SK-N-SH treated with all-trans-retinoic acid at 6 μM for 48 hours (cell line): ENCODE measurements at places on chromosomes 1 and 21.

GRCh38 chr21:37088186-37088735, 15.2 kb downstream of the TTC3 start:
- ATAC-seq: no peak

- ATAC-seq: no peak
Observed at GRCh38 chr1:169175461-169175860, 69.0 kb downstream of the ATP1B1 start.

DNA sequence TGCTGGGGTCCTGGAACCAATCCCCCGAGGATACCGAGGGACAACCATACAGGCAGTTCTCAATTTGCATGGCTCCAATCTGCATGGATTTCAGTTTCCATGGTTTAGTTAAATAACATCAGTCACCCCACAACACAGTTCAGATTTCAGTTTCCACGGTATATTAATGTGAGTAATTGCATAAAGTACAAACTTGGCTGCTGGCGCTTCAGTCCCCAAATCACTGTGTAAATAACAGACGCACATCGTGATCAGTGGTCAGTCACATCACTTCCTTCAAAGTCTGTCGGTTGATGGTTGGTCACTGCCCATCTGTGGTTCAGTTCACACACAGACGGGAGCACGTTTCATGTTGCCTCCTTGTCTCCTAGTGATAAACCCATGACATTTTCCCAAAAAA, 66.4 kb upstream of the LPGAT1 start:
- ATAC-seq: no peak

GRCh38 chr1:221180704-221181368, 301.6 kb downstream of the HLX start:
- ATAC-seq: peak; percentile 49; the same call in 2 of the 3 replicates

- no peak for ATAC-seq
Observed at GRCh38 chr1:227451954-227452353, 111.4 kb upstream of the ZNF678 start.

DNA sequence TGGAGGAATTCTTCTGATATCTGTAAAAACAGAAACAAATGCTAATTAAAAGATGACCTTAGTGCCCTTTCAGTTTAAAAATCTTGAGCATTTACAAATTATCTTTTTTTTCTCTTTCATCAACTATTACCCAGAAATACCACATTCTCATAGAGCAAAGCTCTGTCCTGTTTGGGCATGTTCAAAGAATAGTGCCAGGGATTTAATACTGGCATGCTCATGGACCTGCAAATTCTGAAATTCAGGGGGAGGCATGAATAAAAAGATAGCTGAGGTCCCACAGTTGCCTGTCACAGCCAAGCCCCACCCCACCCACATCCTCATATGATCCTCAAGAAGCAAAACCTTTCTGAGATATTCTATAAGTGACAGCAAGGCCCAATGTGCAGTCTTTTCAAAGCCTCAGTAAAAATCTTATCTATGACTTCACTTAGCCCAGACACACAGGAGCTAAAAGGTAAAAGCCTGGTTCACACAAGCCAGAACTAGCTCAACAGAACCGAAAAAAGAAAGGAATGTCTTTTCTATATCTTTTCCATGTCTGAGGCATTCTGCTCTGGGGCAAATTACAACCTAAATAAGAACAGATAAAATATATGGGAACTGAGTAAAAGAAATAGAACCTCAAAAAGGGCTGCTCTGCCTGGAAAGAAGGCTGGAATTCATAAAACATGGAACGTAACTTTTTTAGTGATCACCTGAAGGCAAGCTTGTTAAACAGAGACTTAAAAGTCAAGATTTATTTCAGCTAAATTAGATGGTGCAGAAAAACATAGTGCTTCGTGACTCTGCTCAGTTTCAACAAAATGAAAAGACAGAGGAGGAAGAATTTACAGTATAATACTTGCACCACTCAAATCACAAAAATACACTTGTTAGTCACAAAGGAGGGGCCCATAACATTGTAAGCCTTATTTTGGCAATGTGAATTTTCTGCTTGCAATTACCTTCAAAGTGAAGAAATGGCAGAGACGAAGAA, 11.0 kb downstream of the WLS start:
- peak; percentile 25 for ATAC-seq

GRCh38 chr1:17742583-17742982, 12.6 kb upstream of the ACTL8 start:
- peak; percentile 47; the same call in 2 of the 3 replicates for ATAC-seq

- ATAC-seq: peak; percentile 89
Observed at GRCh38 chr1:245599371-245600174, 444.8 kb downstream of the KIF26B start.

DNA sequence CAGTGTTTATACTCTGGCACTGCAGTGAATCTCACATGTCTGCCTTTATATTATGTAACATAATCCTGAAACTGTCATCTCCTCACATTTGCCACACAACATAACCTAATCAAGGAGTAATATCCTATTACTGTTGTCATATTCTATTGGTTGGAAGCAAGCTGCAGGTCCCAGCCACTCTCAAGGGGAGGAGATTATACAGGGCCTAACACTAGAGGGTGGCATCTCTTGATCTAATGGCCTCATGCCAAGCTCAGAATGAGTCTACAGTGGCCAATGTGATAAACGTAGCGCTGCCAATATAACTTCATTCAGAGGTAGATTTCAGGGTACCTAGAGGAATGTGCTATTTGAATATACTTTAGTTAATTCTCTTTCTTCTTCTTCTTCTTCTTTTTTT, 166.8 kb downstream of the BACH1 start:
- peak; percentile 76 for ATAC-seq

DNA sequence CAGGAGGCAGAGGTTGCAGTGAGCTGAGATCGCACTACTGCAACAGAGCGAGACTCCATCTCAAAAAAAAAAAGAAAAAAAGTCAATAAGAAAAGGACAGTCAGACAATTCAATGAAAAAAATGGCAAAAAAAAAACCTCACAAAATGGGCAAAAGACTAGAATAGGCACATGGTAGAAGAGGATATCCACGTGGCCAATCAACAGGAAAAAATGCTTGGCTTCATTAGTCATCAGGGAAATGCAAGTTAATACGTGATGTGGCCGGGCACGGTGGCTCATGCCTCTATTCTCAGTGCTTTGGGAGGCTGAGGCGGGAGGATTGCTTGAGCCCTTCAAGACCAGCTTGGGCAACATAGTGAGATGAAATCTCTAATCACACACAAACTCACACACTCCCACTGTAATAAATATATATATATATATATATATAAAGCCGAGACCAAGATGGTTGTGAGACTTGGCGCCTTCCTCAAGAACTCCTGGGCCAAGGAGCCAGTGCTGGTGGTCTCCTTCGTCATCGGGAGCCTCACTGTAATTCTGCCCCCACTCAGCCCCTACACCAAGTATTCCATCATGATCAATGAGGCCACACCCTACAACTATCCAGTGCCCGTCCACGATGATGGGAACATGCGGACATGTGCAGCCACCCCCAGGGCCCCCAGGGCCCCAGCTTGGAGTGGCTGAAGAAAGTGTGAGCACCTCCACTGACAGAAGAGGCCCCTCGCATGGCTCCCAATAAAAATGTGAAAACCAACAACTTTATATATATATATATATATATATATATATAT, 22.9 kb upstream of the LEFTY2 start:
- ATAC-seq: no peak

- no peak for ATAC-seq
Observed at GRCh38 chr21:14890141-14890540, 174.7 kb downstream of the NRIP1 start.

DNA sequence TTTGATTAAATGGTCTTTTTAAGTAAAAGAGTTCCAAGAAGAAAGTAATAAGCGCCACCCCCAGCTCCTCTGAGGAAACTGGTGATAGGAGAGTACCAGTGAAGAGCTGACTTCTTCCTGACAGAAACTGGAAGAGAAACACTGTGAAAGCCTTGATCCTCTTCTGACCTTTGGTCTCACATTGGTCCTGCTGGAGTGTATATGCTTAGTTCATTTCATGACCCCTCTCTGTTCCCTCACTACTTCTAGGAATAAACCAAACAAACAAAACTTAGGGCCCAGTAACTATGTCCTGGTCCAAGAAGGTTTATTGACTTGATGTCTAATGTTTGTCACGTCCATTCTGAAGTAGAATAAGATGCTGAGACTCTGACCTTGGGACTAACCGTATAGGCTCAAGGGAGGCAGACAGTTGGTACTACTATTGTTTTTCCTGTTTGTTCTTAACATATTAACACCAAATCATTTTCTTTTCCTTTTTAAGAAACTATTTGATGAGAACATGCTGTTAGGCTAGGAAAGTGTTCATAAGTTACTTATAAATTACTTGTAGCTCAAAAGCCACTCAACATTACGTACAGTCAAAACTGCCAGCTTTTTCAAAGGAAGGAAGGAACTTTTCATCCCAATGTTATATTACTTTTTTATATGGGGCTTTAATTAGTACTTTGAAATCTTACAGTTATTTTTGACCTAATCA, 57.9 kb downstream of the MIER1 start:
- no peak for ATAC-seq

- ATAC-seq: no peak
Observed at GRCh38 chr1:231761747-231762541, 135.4 kb downstream of the DISC1 start.

GRCh38 chr21:22120616-22121266, 1122.5 kb downstream of the NCAM2 start:
- ATAC-seq: no peak

DNA sequence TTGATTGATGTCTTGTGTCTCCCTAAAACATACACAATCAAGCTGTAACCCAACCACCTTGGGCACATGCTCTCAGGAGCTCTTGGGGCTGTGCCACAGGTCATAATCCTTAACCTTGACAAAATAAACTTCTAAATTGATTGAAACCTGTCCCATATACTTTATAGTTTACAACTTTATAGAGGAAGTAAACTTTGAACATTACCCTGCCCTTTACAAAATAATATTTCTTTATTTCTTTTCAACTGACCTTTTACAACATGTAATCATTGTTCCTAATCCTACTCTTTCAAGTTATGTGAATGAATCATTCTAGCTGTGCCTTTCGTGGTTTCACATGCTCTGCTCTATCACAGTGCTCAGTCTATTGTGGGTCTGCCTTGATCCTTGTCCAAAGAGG, 118.3 kb upstream of the ATP1A1 start:
- ATAC-seq: no peak

- no peak for ATAC-seq
Observed at GRCh38 chr1:950268-950667, 8.8 kb downstream of the NOC2L start.

DNA sequence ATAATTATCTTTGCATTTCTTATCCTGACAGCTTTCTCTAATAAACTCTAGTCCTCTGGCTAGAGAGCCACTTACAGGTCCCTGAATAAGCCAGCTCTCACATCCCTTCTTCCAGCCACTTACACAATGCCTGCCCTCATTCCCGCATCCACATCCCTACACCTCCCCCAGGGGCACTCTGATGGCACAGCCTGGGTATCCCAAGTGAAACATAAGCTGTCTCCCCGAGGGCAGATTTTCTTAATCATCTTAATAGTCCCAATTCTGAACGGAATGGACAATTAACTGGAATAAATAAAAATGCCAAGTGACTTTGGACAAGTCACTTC, 4.9 kb downstream of the RHOC start:
- no peak for ATAC-seq

- no peak for ATAC-seq
Observed at GRCh38 chr21:17782051-17782450, 37.1 kb downstream of the C21orf91 start.

DNA sequence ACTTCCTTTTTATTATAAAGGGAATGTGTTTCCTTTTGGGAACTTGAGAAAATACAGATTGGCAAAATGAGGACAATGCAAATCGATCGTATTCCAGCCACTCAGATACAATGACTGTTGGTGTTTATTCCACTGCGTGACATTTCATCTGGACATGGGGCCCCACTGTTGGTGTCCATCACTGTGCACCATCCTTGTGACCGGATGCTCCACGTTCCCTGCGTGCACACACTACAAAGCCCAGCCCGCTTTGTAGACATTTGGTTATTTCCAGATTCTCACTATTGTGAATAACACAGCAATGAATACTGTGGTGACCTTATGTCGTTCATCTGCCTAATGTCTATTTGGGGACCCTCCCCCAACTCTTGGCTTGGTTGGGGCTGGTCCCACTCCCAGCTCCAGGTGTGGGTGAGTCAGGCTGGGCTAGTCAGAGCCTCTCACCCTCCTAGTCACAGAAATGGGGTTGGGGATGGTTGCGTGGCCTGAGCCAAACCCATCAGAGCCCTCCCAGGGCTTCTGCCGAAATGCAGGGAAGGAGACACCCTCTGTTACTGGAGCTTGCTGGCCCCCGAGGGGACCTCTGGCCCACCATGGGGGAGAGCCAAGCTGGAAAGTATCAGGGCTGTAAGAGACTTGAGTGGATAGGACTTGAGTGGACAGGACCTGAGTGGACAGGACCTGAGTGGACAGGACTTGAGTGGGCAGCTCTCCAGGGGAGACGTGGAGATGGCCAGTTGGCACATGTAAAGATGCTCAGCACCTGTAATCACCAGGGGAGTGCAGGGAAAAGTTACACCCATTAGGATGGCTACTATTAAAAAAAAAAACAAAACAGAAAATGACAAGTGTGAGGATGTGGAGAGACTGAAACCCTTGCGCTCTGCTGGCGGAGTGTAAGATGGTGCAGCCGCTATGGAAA, 57.1 kb upstream of the ADARB1 start:
- ATAC-seq: no peak

DNA sequence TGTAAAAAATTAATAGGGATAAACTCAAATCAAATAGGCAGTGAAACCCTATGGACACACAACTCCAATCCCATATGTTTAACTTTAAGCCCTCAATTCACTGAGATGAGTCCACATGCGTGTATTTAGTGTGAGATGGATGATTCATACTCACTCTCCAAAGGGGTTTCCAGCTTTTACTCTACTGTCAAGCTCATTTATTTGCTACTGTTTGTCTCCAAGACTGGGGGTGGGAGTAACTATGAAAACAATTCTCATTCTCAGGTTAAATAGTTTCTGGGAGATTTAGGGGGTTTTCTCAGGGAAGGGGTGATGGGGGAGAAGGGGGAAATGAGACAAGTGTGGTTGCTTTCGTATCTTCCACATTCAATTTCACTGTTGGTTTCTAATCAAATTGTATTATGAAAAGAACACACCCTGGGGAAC, 2.7 kb downstream of the RAB29 start:
- ATAC-seq: no peak

GRCh38 chr1:3330771-3331245, 123.7 kb upstream of the ARHGEF16 start:
- ATAC-seq: no peak

GRCh38 chr1:194717941-194718340, 1531.5 kb upstream of the B3GALT2 start:
- ATAC-seq: peak; percentile 90
